Mammary epithelial cell (primary cell): ENCODE measurements at places on chromosomes 11 and 22. TPM values are rescaled to one million over a fixed set of nuclear protein-coding genes. Genes with fewer than 3 reads are reported as not detected.

Gene CLTCL1
- total RNA-seq, result 30.0 TPM

Gene MPZL2
- total RNA-seq, result 82.5 TPM

Gene TPH1
- total RNA-seq, result 0.24 TPM in 2 replicates

Gene CHRNA10
- 1.2 and 2.1 TPM in 2 replicates for total RNA-seq

Gene UCP3
- total RNA-seq, result 0.29 and 0.99 TPM in 2 replicates

Gene TBX10
- total RNA-seq, result not detected in 2 replicates

Gene LRRC10B
- not detected in 2 replicates for total RNA-seq

Gene OR2AG1
- not detected in 2 replicates for total RNA-seq

Gene SLC25A18
- not detected in 2 replicates for total RNA-seq

Gene CDC42BPG
- total RNA-seq, result 10.5 TPM
